Endothelial cell of coronary artery (primary cell): ENCODE measurements at places on chromosomes 11 and 22. TPM values are rescaled to one million over a fixed set of nuclear protein-coding genes. Genes with fewer than 3 reads are reported as not detected.

CHRNA10 gene
- total RNA-seq: 0.54 and 0.66 TPM in 2 replicates

OR51B4 gene
- not detected in 2 replicates for total RNA-seq

C11orf97 gene
- total RNA-seq: not detected in 2 replicates

KRTAP5-11 gene
- not detected in 2 replicates for total RNA-seq

RAB30 gene
- 6.7 and 9.1 TPM in 2 replicates for total RNA-seq

FBLN1 gene
- 0.09 and 3.3 TPM in 2 replicates for total RNA-seq

RPS13 gene
- 1,145 and 1,394 TPM in 2 replicates for total RNA-seq

NPAS4 gene
- not detected in 2 replicates for total RNA-seq
